ENCODE measurements at places on chromosomes 7 and 10.

GRCh38 chr7:96199421-96199820, 122.5 kb downstream of the SLC25A13 start:
- DNase-seq, result no peak

GRCh38 chr7:140269004-140269638, 92.3 kb upstream of the KDM7A start:
- DNase-seq, result no peak

DNA sequence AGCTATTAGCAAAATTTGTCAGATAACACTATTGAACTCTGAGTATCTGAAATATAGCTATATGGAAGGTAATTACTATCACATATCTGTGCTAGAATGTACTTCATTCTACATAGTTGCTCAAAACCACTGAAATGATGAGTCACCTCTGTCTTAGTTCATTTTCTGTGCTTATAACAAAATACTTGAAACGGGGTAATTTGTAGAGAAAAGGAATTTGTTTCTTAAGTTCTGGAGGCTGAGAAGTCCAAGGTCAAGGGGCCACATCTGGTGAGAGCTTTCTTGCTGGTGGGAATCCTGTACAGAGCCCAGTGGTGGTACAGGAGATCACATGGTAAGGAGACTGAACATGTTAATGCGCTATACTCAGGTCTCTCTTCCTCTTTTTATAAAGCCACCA, 41.9 kb upstream of the TNKS2 start:
- no peak for DNase-seq

GRCh38 chr7:30785786-30786185, 14.6 kb downstream of the MINDY4 start:
- no peak for DNase-seq

DNA sequence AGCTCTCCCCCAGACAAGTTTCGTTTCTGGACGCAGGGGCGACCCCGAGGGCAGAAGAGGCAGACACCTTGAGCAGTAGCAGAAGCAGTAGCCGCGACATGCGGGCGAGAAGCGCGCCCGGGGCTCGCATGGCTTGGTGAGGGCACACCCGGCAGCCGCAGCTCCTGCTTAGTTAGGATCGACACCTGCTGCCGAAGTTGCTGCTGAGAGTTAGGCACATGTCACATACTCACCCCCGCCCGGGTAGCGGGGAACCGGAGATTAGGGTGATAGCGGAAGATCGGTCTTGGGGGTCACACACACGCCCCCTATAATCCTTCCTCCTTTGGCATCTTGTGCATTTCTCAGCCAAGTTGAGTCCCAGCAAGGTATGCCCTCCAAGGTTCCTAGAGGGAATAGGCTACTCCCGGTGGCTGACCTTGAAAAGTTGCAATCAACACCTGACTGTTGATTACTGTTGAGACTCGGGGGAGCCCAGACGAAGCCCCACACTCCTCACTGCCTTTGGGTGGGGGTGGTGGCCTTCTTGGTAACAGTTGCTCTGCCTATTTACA, 668 bp downstream of the GPR37 start:
- peak; percentile 68 for DNase-seq

Data from activated CD8-positive, alpha-beta memory T cell treated with anti-CD3 and anti-CD28 coated beads for 24 hours (primary cell).